ENCODE measurements at places on chromosomes 7 and 10.

- no peak for DNase-seq
These were observed 32.4 kb downstream of the MTPN start for GRCh38 chr7:135944753-135945152.

DNA sequence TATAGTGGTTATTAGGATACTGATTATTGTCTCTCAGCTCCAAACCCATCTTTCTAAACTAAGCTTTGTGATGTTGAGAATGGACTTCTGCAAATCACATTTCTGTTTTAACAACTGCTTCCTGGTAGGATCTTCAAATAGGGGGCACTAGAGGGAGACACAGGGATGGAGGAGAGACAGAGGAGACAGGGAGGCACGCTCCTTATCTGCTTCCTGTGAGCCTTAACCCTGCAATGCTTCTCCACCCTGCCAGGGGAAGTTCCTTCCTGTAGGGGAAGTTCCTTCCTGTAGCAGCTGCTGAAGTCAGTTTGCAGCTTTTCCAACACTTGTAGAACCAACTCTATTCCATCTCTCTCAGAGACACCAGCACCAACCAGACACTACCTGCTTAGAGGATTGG lies 847.2 kb downstream of the CCSER2 start:
- no peak for DNase-seq

GRCh38 chr10:11097686-11098085 lies 80.0 kb downstream of the CELF2 start:
- no peak for DNase-seq

DNA sequence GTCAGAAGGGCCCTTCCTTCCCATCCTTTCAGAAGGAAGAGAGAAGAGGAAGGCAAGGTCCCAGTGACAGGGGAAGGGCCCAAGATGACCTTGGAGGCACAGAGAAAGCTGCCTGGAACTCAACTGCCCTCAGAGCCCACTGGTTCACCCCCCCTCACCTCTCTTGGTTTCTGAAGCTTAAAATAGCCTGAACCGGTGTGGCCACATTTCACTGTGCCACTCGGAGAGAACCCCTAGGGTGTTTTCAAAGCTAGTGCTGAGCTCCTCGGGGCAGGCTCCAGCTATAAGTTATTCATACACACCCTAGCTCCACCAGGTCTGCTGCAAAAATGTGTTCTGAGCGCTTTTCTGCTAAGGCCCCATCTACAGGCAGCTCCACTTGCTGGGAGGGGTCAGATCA lies 60.9 kb upstream of the ADRB1 start:
- DNase-seq = no peak

DNA sequence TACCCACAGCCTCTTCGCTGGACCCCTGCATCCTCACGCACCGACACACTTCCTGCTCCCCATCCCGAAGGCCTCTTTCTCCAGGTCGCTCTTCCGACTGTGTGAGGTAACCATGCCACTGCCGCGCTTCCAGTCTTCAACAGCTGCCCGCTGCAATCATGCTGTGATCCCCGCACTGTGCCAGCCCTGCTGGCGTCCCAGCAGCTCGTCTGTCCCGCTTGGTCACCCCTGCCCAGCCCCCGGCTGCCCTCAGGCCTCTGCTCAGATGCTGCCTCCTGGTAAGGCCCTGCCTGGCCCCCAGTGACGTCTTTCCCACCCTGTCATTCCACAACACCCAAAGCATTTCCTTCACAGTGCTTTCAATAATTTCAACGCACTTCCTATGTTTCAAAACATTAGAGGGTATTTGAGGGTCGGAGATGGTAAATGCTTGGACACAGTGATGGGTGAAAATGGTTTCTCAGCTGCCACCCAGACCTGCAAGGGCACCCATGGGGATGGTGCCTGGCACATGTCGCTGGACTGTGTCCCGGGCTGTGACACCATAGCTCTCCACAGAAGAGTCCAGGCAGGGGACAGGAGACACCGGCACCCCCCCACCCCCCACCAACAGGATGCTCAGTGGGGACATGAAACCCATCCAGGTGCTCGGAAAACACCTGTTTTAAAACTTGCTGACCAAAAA lies 125.2 kb downstream of the MAD1L1 start:
- no peak for DNase-seq

DNA sequence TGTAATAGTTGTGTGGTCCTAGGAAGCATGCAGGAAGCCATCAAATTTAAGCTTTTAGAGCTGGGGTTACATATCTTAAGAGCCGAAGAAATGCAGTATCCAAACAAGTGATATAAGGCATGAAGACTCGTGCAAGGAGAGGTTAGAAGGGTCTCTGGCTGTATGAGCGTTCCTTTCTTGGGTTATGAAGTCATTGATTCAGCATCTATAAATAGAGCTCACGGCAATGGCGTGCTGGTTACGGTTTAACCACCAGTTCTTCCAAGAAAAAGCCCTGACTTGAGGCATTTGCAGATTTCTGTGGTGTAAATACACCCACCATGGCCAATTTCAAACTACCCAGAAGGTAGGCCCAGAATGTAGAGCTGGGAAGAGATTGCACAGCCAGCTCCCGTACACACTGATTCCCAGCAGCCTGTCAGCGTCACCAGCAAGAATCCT lies 72.0 kb upstream of the KAT6B start:
- no peak for DNase-seq

DNA sequence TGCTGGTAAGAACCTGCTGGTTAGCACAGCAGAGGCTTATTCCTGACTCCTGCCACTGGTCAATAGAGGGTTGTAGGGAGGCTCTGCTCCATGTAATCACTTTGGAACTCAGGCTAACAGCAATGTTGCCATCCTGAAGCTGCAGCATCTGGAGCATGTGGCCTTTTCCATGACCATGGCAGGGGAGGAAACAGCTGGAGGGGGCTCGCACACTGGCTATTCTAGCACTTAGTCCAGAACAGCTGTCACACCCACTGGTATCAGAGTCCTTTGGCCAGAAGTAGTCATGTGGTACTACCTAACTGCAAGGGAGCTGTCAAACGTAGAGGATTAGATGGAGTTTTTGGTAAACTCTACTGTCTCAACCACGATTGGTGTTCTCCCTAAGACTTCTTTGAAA lies 450.0 kb downstream of the RPS24 start:
- DNase-seq = no peak

- no peak for DNase-seq
These were observed at the start of gene AGMO for GRCh38 chr7:15561835-15562234. Gene AGMO, minus strand, starts transcription at chr7:15562015.

DNA sequence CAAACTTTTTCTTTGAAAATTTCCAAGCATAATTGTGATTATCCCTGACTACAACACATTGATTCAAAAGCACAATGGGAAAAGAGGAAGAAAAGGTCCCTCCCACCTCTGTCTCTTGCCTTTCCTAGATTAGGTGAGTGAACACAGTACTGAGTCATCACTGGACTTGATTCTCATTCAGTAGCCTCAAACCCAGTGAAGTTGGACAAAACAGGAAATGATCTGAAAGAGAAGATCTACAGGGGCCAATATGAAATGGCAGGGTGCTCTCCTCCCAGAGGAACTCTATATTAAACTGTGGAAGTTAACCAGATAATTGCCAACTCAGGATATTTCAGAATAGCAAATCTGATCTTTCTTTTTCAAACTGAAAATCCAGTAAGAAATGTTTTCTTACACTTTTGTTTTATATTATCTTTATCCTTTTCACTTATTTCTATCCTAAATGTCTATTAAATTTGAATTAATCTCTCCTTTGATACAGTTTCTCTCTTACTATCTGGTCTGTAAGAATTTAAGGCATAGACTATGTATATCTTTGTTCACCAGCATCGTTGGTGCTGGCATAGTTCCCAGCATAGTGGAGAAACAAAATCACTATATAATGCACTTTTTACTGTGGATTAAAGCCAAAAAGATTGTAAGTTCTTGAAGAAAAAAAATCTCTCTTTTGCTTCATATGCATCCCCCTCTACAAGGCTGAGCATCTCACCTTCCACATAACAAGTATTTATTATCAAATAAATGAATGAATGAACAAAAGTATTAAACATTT lies 41.4 kb upstream of the IKZF1 start:
- DNase-seq = no peak

- no peak for DNase-seq
These were observed 75.9 kb upstream of the SCIN start for GRCh38 chr7:12494687-12495024.

DNA sequence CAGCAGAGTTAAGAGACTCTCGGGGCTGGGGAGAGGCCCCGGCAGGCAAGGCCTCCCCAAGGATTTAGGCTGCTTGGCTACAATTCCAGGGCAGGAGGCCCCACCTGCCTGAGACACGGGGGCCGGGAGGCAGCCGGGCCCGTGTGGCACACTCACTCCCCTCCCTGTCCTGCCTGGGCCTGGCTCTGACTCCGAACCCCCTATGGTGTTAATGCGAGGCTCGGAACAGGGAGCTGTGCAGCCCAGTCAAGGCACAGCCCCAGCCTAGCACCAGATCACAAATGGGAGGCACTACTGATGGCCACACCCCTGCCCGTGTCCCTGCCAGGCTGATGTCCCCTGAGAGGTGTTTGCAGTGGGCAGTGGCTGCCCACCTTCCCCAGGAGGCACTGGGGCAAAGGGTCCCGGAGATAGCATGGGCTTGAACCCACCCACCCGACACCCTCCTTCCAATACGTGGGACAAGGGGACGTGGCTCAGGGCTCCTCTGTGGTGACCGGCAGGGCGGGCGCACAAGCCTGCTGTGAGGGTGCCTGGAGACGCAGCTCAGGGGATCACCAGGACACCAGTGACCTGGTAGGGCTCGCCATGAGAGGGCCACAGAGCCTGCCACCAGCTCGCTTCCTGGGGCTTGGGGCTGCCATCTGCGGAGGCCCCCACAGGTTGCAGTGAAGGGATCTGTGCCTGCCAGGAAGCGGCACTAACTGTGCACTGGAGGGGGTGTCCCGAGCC lies 37.0 kb downstream of the DPYSL4 start:
- no peak for DNase-seq

GRCh38 chr7:4201566-4201965 lies 480.5 kb upstream of the FOXK1 start:
- DNase-seq = no peak
